HAP-1 (cell line): ENCODE measurements at places on chromosomes 13 and 19.

GRCh38 chr19:1685046-1685445, 32.6 kb upstream of the TCF3 start:
- no peak for DNase-seq

GRCh38 chr19:34145741-34146202, 26.5 kb upstream of the LSM14A start:
- DNase-seq = peak; percentile 72

DNA sequence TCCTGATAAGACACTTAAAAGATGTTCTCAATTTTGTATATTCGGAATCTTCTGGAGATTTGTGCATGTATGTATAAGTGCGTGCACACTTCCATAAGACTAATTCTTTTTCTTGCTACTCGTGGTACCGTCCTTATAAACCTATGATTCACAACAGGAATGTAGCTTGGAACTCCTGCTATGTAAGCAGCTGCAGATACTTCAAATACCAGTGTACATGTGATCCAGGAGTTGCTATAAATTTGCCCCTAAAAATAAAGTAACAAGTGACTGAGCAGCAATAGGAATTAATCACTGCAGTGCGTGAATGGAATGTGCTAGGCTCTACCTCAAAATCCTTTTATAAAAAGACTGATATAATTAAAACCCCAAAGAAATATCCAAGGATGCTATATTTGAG, 214.9 kb downstream of the KLF5 start:
- no peak for DNase-seq

DNA sequence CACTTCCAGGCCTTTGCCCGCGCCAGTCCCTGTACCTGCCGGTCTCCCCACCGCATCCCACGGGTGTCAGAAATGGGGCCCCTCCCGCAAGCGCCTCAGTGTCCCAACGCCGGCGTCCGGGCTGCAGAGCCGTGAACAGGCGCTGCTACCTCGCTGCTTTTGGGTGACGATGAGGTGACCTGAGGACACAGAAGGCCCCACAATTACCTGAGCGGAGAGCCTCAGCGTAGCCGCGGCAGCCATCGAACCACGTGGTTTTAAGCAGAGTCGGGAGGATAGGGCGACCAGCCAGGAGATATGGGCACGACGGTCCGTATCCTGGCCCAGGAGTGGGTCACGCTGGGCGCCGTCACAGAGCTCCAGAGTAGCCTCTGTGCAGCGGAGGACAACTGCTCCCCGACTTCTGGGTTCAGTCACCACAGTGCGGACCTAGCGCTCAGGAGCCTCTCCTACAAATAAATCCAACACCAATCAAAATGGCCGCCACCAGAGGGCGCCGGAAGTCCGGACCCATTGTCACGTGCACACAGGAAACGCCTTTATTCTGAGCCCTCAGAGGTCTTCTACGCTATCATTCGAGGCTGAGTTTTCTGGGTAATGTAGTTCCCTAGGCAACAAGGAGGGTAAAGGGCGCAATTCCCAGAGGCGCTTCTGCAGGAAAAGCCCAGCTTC, at the start of gene ZNF814:
TSS of gene ZNF814 (minus strand) at position 478 of the 672 bp plus-strand sequence. CDS start at position 243, 235 bp downstream.
- DNase-seq = no peak

DNA sequence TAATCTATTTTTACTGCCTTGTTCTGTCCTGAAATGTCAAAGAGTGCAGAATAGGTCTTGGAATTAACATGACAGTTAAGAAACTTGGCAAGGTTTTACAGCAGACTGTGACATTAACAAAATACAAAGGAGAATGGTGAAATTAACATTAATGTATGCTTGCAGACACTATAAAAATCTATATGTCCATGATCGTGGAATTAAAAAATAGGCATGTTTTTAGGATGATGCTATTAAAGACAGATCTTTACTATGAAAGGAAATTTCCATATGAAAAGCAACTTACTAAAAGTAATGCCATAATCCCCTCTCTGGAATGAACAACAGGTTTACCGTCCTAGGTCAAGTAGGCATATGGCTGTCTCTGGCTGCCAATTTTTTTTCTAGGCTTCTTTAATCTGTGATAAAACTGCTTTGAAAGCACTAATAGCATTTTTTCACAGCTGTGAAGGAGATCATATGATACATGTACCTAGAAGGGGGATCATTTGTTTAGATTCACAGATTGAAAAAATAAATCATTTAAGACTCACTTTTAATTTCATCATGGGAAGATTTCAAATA, 291.5 kb downstream of the ZNF536 start:
- peak; percentile 96 for DNase-seq

GRCh38 chr13:26914624-26915023, 154.0 kb upstream of the GPR12 start:
- no peak for DNase-seq

DNA sequence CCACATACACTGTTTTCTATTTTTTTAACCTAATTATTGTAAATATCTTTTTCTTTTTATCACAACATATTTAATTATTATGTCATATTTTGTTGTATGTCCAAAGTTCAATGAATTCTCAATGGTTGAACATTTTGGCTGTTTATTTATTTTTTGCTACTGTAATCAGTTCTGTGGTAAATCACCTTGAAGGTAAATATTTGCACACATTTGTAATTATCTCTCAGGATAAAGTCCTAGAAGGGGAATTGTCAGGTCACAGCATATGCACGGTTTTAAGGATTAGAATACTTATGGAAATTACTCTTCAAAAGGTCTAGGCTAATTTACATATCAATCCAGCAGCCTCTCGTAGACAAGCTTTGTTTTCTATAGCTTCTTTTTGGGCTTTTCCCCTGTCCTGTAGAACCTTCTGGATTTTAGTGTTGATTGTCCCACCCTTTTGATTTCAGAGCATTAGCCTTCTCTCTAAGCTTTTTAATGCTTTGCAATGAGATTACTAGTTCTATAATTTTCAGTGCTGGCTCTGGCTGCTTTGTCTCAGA, 362.6 kb downstream of the KCNRG start:
- DNase-seq = no peak

DNA sequence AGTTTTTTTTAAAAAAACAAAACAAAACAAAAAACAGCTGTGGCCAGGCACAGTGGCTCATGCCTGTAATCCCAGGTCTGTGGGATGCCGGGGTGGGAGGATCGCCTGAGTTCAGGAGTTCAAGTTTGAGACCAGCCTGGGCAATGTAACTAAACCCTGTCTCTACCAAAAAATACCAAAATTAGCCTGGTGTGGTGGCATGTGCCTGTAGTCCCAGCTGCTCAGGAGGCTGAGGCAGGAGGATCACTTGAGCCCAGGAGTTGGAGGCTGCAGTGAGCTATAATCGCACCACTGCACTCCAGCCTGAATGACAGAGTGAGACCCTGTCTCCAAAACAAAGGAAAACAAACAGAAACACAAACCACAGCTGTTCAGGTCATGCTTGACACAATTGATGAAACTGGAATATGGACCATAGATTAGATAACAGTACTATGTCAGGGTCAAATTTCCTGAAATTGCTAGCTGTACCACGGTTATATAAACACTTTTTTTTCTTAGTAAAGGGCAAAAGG, 6.9 kb upstream of the ANGPTL4 start:
- no peak for DNase-seq

- DNase-seq = no peak
These were observed 7.9 kb upstream of the ZNF606 start for GRCh38 chr19:58010507-58010906.

- no peak for DNase-seq
These were observed 29.3 kb downstream of the WDFY2 start for GRCh38 chr13:51613535-51613934.

GRCh38 chr19:46604781-46605355, 3.7 kb downstream of the CALM3 start:
- DNase-seq = no peak

DNA sequence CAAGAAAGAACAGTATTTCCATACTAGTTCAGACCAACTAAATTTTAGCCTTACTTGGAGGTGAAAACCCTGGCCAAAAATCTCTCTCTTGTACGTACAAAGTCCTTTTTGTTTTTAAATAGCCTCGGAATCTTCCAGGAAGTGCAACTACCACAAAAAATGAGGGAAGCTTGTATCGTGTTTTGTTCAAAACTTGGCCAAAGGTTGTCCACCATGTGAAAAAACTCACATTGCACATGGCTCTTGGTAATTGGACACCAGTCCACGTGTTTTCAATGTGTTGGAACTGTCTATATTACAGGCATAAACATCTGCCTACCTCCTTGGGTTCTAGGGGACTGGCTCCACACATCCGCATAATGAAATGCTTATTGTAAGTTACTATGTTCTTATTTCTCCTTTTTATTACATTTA, 15.2 kb upstream of the STRN4 start:
- no peak for DNase-seq

GRCh38 chr13:98801626-98802418, 49.4 kb upstream of the SLC15A1 start:
- no peak for DNase-seq

DNA sequence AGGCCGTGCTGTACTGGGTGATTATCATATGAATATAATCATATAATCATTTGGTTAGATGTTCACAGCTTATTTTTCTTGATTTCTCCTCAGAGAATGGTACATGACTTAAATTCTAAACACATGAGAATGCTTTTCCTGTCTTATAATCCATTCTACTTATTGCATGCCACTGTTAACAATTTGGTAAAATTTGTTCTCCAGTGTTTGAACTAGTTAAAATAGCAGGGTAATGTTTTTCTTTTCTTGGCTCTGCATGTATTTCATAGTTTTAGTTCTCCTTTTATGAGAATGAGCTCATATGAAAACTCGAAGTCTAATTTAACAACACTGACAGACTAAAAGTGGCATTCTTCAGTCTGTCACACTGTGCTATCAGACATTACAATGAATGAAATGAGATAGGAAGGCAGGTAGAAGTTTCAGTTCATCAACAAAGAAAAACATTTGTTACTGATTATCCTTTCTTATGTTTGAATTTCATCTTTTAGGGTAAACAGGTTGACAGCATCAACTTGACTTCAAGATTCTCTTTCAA, 10.2 kb downstream of the SPRYD7 start:
- DNase-seq = no peak

GRCh38 chr19:5536337-5536894, 31.3 kb downstream of the TINCR start:
- peak; percentile 75 for DNase-seq

- no peak for DNase-seq
These were observed 294.8 kb downstream of the KCNRG start for GRCh38 chr13:50309882-50310594.

GRCh38 chr19:56681702-56682101, 10.1 kb upstream of the ZNF835 start:
- DNase-seq = no peak

DNA sequence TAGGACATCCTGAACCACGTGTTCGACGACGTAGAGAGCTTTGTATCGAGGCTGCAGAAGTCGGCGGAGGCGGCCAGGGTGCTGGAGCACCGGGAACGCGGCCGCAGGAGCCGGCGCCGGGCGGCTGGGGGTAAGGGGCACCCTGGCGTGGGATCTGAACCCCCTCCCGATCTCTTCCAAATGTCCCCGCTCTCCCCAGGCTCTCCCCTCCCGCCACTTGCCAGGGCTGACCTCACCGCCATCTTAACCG, 6.0 kb downstream of the EPS8L1 start:
- DNase-seq = no peak

DNA sequence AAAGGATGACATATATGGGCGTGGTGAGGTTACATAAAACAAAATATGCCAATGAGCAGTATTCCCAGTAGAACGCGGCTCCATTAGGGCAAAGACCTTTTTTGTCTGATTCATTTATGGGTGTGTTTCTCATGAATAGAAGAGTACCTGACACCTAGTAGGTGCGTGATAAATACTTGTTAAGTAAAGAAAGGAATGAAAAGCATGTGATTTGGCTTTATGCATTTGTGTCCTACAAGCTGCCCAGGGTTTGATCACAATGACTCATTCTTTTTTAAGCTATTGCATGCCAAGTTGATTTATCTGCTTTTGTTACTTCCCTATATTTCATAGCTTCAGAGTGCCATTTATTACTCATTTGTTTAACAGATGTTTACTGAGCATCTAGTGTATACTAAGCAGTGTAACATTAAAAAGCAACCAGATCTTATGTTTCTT, 19.1 kb upstream of the KCTD4 start:
- peak; percentile 88 for DNase-seq

- no peak for DNase-seq
These were observed 5.2 kb upstream of the BCAM start for GRCh38 chr19:44803442-44804428.

- DNase-seq = no peak
These were observed 182.9 kb upstream of the RXFP2 start for GRCh38 chr13:31556376-31556775.

DNA sequence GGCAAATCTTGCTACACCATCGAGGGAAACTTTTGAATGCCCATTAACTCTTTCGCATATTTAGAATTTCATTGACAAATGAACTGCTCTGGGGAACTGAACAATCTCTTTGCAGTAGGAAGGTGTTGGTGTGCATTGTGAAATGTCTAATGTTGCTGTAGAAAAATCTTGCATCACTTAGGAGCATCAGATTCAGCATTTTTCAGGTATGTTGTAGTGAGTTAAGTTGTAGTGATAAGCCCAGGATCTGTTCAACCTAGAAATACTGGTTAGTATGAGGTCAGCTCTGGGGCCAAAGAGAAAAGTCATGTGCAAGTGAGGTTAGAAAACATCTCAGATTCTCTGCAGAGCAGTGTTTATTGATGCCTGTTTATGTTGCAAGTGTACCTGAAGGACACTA, 4.1 kb downstream of the FRY start:
- no peak for DNase-seq
